ENCODE measurements at places on chromosomes 7 and 10.

GRCh38 chr10:124998624-124999291 lies 56.8 kb downstream of the ZRANB1 start:
- DNase-seq, result no peak

DNA sequence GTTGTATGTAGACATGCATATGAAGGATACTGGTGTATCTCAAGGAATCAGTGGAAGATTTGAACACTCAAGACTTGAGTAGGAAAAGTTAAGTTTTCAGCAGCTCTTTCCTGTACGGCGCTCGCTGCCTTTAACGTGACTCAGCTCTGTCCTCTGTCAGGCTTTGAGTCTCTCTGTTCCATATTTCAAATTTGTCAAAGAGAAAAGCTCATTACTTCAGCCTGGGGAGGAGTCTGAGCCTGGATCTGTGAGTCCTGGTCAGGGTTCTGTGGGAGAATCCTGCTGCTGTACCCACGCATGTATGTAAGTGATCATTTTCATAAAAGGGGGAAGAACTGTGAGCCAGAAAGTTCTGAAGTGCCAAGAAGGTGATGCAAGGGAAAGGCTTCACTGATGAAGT lies 13.8 kb upstream of the MPP7 start:
- no peak for DNase-seq

GRCh38 chr7:133859871-133860450 lies 267.2 kb upstream of the LRGUK start:
- DNase-seq, result no peak

DNA sequence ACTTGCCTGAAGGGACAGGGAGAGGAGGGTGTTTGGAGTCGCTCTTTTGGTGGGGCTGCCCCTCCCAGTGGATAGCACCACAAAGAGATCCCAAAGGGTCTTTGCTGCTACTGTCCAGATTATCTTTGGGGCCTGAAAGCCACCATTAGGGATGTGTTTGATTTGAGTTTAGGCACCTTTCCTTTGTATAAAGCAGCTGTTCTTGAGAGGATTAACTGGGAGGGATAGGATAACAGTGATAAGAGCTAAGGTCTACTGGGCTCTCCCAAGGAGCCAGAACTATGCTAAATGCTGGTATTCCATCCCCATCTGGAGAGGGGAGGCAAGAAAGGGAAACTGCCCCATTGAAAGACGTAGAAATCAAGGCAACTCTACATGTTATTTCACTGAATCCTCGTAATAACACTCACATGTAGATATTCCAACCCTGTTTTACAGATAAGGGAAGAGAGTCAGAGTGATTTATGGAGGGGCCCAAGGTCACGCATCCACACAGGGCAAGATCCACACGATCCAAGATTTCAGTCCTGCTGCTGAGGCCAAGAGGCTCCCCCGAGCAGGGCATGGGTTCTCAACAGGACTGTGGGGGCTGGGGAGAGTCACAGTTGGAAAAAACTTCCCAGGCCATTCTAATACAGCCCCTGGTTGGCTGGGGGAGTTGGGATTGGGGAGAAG lies 11.1 kb upstream of the TCF7L2 start:
- DNase-seq, result no peak

- peak; percentile 27 for DNase-seq
Observed at GRCh38 chr10:44316187-44316921, 68.5 kb downstream of the CXCL12 start.

GRCh38 chr10:24008164-24009091 lies 200.5 kb upstream of the KIAA1217 start:
- DNase-seq, result no peak

DNA sequence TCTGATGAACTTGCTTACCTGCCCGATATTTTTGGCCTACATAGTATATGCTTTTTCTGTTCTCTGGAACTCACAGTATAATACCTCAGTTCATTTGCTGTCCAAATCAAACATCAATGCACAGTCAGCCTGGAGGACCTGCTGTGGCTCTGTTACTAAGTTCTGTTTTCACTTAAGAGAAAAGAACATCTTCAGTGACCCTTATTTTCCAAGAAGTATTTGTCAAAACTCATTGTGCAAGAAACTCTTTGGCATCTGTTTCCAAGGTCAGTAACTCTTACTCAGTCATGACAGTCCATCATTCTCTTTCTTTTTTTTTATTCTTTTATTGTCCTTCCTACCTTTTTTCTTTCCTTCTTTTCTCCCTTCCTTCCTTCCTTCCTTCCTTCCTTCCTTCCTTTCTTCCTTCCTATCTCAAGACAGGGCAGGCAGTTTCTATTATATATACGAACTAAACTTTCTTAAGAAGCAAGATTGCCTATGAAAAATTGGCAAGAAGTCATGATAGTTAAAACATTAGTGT lies 37.8 kb upstream of the SEM1 start:
- DNase-seq, result no peak

DNA sequence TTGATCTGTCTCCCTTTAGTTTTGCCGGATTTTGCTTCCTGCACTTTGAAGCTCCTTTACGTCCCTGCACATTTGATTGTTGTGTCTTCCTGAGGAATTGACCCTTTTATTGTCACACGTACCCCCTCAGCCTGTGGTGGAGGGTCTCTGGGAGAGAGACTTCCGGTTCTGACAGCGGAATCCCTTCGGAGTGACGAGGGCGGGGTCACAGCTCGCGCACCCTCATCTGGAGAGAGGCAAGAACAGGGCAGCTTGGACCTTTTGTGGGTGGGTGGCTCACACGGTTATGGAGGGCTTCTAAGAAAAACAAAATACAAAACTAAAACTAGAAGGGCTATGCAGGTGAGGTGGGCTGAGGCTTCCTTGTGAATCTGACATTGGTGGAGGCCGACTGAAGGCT lies 26.0 kb downstream of the AMZ1 start:
- no peak for DNase-seq
